ENCODE measurements at places on chromosomes 1 and 21. TPM values are rescaled to one million over a fixed set of nuclear protein-coding genes. Genes with fewer than 3 reads are reported as not detected.

- H3K27me3 ChIP-seq, result peaks cover 20% of the 10 kb centered on the region
- no peaks in the 10 kb centered on the region for H3K36me3 ChIP-seq
- H3K4me1 ChIP-seq, result no peaks in the 10 kb centered on the region
- no peak overlapping the region for H3K4me3 ChIP-seq
These were observed 15.1 kb downstream of the S100A7A start for GRCh38 chr1:153431427-153431826.

The NT5C1A gene
- total RNA-seq, result 0.31 TPM

The TSSK3 gene
- 2.0 TPM for total RNA-seq

DNA sequence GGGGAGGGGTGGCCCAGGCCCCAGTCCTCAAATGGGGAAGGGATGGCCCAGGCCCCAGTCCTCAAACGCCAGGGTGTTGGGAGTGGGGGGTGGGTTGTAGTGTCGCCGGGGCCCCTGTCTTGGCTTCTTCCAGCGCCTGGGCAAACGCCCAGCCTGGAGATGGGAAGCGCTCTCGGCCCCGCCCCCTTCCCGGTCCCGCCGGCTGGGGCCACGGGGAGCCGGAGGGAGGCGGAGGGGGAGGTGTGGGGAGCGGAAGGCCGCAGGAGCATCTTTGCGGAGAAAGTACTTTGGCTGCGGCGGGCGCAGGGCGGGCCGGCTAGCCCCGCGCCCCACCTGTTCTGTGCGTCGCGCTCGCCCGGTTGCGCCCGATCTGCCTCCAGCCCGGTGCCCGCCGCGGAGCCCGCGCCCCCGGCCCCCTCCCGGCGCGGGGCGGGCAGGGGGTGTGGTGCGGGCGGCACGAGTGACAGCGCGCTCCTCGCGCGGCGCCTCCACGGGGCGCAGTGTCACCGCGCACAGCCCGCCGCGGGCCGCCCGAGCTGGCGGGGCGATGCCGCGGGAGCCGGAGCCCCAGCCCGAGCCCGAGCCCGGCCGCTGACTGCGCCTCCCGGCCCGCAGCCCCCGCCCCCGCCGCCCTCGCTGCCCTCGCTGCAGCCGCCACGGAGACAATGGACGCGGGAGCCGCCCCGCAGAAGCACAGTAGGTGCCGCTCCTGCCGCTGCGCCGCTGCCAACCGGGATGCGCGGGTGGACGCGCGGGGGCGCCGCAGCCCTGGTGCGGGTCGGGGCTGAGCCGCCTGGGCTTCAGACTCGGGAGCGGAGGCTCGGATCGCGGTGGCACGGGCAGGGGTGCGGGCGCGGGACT lies 31.1 kb upstream of the PEX10 start:
- H3K27ac ChIP-seq, result no peak overlapping the region
- H3K4me3 ChIP-seq, result no peak overlapping the region
- no peaks in the 10 kb centered on the region for H3K36me3 ChIP-seq
- DNase-seq, result no peak
- H3K4me1 ChIP-seq, result peaks cover 21% of the 10 kb centered on the region
- H3K27me3 ChIP-seq, result no peaks in the 10 kb centered on the region

DNA sequence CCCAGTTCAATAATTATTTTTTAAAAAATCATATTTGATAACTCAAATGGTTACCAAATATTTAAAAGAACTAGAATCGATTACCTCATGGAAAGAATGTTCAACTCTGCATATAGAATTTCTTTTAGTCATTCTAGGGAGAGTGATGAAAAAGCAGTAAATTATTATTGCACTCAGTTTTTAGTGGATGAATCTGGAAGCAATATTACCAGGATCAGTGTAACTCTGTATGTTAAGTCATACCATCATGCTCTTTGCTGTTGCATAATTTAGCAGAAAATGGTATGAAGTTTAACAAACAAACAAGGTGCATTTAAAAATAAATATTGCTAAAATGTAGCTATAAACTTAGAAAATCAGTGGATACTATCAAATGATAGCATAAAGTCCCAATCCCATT lies 46.1 kb upstream of the ARHGAP29 start:
- H3K27ac ChIP-seq, result no peak overlapping the region
- H3K36me3 ChIP-seq, result no peaks in the 10 kb centered on the region
- H3K4me3 ChIP-seq, result no peak overlapping the region
- no peaks in the 10 kb centered on the region for H3K27me3 ChIP-seq
- DNase-seq, result no peak

The PRKCZ gene
- 5.1 TPM for total RNA-seq

DNA sequence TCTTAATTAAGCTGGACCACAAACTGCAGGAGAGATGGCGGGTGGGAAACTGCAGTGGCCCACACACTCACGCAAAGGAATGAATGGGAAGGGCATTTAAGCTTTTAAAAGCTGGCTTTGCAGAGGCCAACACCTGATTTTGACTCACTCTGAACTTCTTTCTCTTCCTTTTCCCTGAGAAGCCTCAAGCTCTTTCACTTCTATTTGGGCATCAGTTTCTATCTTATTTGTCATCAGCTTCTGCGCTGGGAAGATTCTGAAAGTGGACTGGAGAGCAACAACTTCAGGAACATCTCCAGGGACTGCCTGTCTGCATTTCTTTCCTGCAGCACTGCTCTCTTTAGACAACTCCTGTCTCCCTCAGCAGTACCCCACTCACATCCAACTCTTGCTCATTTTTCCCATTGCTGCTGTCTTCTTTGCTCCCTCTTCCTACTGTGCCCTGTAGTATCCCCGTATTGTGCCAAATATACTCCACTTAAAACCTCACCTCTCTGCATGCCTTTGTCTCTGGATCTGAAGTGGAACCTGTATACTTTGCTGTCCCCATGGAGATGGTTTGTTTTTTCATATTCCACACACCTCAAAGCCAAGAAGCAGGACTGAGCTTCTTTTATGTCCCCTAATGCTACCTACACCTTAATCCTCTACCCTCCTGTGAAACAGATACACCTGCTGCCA lies 143.3 kb upstream of the JUN start:
- no peak overlapping the region for H3K4me3 ChIP-seq
- no peaks in the 10 kb centered on the region for H3K36me3 ChIP-seq
- H3K4me1 ChIP-seq, result peaks cover 39% of the 10 kb centered on the region
- no peak overlapping the region for H3K27ac ChIP-seq
- DNase-seq, result no peak
- no peaks in the 10 kb centered on the region for H3K27me3 ChIP-seq

The PIK3C2B gene
- total RNA-seq, result 22.4 TPM

The LCE1F gene
- total RNA-seq, result not detected

DNA sequence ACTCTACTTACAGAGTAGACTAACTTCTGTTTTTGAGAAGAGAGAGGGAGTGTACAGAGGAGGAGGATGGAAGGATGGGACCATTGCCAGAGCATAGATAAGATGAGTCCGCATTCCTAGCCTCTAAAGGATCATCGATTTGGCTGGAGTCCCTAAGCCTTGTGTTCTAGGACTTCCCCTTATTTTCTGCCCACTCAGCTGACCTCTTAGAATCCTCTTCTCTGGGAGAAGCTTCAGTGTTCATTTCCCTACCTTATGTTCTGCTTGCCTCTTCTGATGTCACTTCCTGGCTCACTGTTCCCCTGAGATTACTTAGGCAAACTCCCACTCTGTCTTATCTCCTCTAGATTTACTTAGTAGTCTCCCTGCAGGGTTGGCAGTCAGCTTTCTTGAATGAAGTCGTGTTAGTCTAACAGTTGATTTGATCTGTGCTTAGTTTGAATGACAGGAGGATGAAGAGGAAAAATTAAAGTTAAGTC lies 156.7 kb downstream of the SYT2 start:
- H3K27ac ChIP-seq, result no peak overlapping the region
- DNase-seq, result no peak
- H3K36me3 ChIP-seq, result no peaks in the 10 kb centered on the region
- H3K4me3 ChIP-seq, result no peak overlapping the region
- no peaks in the 10 kb centered on the region for H3K27me3 ChIP-seq

- no peak overlapping the region for H3K27ac ChIP-seq
- no peaks in the 10 kb centered on the region for H3K36me3 ChIP-seq
- no peak overlapping the region for H3K4me3 ChIP-seq
- no peak for DNase-seq
- peaks cover 5% of the 10 kb centered on the region for H3K27me3 ChIP-seq
These were observed 309.4 kb upstream of the PROX1 start for GRCh38 chr1:213678348-213678747.

The CD52 gene
- total RNA-seq, result not detected

DNA sequence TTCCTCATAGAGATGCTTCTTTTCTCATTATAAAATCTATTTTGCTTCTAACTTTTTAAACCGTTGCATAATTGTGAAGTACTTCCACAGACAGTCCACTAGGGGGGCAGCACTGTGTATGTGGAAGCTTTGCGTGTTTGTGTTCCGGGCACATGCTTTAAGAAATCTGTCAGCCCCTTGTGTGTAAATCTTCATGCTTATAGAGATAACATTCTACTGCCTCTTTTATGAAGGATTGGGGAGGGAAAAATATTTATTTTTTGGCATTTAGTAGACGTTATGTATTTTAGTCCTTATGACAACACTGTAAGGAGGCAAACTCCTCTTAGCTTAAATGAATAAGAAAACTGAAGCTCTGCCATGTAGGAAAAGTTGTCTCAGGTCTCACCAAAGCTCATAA lies 157.3 kb upstream of the PTGFR start:
- peaks cover 2% of the 10 kb centered on the region for H3K36me3 ChIP-seq
- no peak overlapping the region for H3K27ac ChIP-seq
- H3K27me3 ChIP-seq, result peaks cover 25% of the 10 kb centered on the region
- no peak overlapping the region for H3K4me3 ChIP-seq
- DNase-seq, result no peak
- peaks cover 6% of the 10 kb centered on the region for H3K4me1 ChIP-seq

The NDUFS2 gene
- 50.6 TPM for total RNA-seq

DNA sequence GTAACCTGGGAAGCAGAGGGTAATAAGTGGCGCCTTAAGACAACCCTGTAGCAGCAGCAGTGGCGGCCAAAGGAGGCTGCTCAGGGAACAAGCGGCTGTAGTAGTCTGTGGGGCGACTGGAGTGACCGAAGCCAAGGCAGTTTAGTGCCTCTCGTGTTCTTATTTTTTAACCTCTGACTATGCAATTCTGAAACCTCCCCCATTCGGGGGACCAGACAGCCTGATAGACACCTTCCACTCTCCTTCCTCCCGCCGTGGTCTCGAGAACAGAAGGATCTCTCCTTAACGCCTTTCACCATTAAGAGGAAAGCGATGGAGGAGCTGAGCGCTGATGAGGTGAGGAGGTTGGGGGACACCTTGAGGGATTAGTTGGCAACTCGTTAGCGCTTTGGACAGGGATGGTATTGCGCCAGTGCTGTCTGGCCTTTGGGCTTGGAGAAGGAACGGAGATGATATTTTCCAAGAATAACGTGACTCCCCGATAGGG lies 644 bp downstream of the UBE4B start:
- H3K4me1 ChIP-seq, result peaks cover 35% of the 10 kb centered on the region
- no peaks in the 10 kb centered on the region for H3K27me3 ChIP-seq
- no peak for DNase-seq
- H3K27ac ChIP-seq, result peak overlapping the region; percentile 96
- no peaks in the 10 kb centered on the region for H3K36me3 ChIP-seq

DNA sequence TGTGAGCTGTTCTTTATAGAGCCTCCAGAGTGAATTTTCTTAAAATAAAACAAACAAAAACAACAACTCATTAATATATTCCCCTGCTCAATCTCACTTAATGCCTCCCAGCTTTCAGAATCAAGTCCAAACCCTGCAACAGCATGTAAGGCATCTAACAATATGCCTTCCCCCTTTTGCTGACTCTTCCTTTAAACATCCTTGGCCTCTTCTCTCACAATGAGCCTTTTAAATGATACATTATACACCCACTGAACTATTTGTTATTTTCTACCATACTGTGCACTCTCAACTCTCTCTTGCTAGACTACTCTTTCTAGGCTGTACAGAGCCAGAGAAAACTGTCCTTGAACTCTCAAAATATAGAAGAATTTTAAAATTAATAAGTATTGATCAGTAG lies 115.2 kb upstream of the SNX7 start:
- H3K4me3 ChIP-seq, result no peak overlapping the region
- H3K4me1 ChIP-seq, result no peaks in the 10 kb centered on the region
- H3K27ac ChIP-seq, result no peak overlapping the region
- H3K36me3 ChIP-seq, result no peaks in the 10 kb centered on the region

DNA sequence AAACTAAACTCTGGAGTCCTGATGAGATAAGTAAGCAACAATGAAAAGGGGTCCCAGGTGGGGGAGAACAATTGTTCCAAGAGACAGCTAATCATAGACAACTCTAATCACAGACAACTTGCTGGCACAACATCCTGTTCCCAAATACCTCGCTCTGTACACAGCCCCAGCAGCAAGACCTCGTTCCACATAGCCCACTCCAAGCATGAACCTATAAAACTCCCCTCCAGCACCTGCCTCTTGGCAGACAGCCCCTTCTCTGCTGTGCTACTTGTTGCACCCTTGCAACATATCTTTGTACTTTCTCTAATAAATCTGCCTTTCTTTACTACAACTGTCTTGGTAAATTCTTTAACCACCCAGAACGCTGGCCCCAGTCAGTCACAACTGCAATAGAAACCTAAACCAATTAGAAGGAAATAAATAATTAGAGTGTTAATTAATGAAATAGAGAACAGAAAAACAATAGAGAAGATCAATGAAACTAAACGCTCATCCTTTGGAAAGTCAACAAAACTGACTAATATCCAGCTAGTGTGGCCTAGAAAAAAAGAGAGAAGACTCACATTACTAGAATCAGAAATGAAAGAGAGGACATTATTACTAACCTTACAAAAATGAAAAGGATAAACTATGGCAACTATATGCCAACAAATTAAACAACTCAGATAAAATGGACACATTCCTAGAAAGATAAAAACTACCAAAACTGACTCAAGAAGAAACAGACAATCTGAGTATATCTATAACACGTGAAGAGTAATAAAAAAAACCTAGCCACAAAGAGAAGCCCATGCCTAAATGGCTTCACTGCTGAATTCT lies 36.1 kb downstream of the LRRC40 start:
- no peak overlapping the region for H3K4me3 ChIP-seq
- no peaks in the 10 kb centered on the region for H3K4me1 ChIP-seq
- no peak for DNase-seq
- H3K36me3 ChIP-seq, result peaks cover 3% of the 10 kb centered on the region
- no peaks in the 10 kb centered on the region for H3K27me3 ChIP-seq
- peak overlapping the region; percentile 25 for H3K27ac ChIP-seq

GRCh38 chr1:173768827-173769226 lies 54.0 kb downstream of the KLHL20 start:
- DNase-seq, result no peak
- no peaks in the 10 kb centered on the region for H3K27me3 ChIP-seq

The FCRLA gene
- not detected for total RNA-seq

DNA sequence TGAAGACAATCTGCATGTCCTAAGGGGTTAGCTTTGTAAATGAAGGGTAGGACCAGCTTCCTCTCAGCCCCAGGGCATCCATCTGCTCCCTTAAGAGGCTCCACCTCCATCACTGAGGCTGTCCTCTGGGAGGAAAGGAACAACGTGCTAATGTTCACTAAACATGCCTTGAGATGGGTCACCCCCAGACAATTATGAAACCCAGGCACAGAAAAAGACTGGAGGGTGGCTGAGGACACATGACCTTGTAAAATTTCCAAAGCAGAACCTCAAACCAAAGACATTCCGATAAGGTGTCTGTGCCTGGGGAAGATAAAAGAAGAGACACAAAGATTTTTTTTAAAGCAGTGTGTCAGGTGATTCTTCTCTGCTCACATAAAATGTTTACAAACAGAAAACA lies 37.6 kb upstream of the ZNF124 start:
- peaks cover 4% of the 10 kb centered on the region for H3K36me3 ChIP-seq
- H3K4me3 ChIP-seq, result peak overlapping the region; percentile 92
- peaks cover under 1% of the 10 kb centered on the region for H3K27me3 ChIP-seq
- H3K4me1 ChIP-seq, result peaks cover 39% of the 10 kb centered on the region
- DNase-seq, result no peak
- no peak overlapping the region for H3K27ac ChIP-seq
